ENCODE measurements at places on chromosomes 16 and 17.

- peaks cover 13% of the 10 kb centered on the region for H3K4me1 ChIP-seq
- H3K36me3 ChIP-seq = peaks cover 77% of the 10 kb centered on the region
- no peak overlapping the region for H3K27ac ChIP-seq
Measured at GRCh38 chr16:8915722-8916301, 33.7 kb downstream of the LITAFD start.

DNA sequence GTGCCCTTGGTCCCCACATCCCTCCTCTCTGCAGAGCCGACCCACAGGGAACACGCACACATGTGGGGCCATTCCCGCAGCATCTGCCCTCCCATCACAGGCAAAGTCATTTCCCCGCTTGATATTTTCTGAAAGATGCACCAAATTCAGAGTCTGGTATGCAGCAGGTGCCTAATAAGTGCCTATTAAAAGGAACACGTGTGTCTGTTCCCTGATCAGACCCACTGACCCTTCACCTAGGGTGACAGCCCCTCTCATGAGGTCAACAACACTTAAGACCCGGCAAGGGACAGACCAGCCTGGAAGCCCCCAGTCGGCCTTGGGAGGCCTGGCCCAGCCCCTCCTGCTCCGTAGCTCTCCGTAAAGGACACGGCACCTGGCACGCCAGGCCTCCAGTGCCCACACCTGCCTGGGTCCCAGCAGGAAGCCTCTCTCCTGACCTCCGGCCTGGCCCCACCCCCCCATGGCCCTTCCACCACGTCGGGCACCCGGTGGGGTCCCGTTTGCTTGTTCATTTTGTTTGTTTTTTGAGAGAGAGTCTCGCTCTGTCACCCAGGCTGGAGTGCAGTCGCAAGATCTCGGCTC is 20.0 kb downstream of the UNKL start:
- no peak overlapping the region for H3K27ac ChIP-seq
- DNase-seq = no peak
- no peak overlapping the region for H3K4me3 ChIP-seq
- H3K27me3 ChIP-seq = no peaks in the 10 kb centered on the region
- H3K4me1 ChIP-seq = no peaks in the 10 kb centered on the region

- H3K27me3 ChIP-seq = no peaks in the 10 kb centered on the region
- no peaks in the 10 kb centered on the region for H3K36me3 ChIP-seq
- no peak overlapping the region for H3K4me3 ChIP-seq
Measured at GRCh38 chr17:61345825-61346666, 53.6 kb upstream of the TBX2 start.

GRCh38 chr16:6957681-6958080 is 375.0 kb upstream of the RBFOX1 start:
- DNase-seq = no peak
- no peaks in the 10 kb centered on the region for H3K27me3 ChIP-seq
- no peak overlapping the region for H3K4me3 ChIP-seq
- no peak overlapping the region for H3K27ac ChIP-seq
- H3K4me1 ChIP-seq = no peaks in the 10 kb centered on the region

- H3K4me3 ChIP-seq = no peak overlapping the region
- H3K27me3 ChIP-seq = no peaks in the 10 kb centered on the region
- H3K27ac ChIP-seq = no peak overlapping the region
- H3K36me3 ChIP-seq = peaks cover 67% of the 10 kb centered on the region
- DNase-seq = no peak
Measured at GRCh38 chr17:4038076-4038475, 73.8 kb upstream of the ATP2A3 start.

- H3K27me3 ChIP-seq = peaks cover 26% of the 10 kb centered on the region
- no peak overlapping the region for H3K4me3 ChIP-seq
- H3K36me3 ChIP-seq = no peaks in the 10 kb centered on the region
- DNase-seq = no peak
- H3K4me1 ChIP-seq = no peaks in the 10 kb centered on the region
- no peak overlapping the region for H3K27ac ChIP-seq
Measured at GRCh38 chr17:49523706-49524472, 28.8 kb downstream of the NGFR start.

- H3K4me1 ChIP-seq = no peaks in the 10 kb centered on the region
- peaks cover 3% of the 10 kb centered on the region for H3K36me3 ChIP-seq
- H3K27ac ChIP-seq = no peak overlapping the region
- no peak for DNase-seq
- no peak overlapping the region for H3K4me3 ChIP-seq
Measured at GRCh38 chr17:80060644-80061043, 24.2 kb downstream of the CCDC40 start.

DNA sequence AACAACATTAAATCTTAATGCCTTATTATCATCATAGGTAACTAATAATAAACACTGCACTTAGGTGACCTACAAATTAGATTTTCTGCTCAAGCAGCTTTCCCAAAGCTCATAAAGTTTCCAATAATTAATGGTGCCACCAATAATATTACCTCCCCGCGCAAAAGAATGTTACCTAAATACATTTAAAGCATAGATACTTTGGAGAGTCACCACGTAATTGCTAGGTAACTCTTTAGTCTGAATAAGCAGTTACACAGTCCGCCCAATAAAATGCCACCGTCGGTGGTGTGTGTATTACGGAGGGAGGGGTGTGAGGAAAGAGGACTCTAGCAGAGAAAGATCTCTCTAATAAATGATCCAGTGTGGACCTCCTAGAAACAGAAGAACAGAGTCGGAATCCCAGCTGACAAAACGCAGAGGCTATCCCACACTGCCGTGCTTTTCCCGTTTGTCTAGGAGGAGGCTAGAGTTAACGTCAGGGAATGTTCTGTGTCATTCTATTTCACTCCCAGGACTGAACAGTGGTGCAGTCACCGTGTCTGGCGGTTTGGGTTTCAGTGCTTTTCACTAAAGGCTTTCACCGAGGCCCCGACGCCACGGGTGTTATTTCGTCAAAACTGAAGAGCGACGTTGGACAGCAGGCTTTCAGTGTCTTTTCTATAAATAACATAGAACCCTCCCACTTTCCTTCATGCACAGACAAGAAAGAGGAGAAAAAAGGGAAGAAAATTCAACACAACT is 630 bp downstream of the RNFT1 start:
- peaks cover 8% of the 10 kb centered on the region for H3K4me1 ChIP-seq
- peak overlapping the region; percentile 88 for H3K27ac ChIP-seq
- no peaks in the 10 kb centered on the region for H3K27me3 ChIP-seq

GRCh38 chr17:28334666-28335200 is 539 bp downstream of the IFT20 start:
- H3K36me3 ChIP-seq = peaks cover 22% of the 10 kb centered on the region
- H3K4me3 ChIP-seq = peak overlapping the region; percentile 97
- H3K27ac ChIP-seq = peak overlapping the region; percentile 99
- peaks cover 16% of the 10 kb centered on the region for H3K4me1 ChIP-seq

GRCh38 chr17:68505951-68506350 is 6.3 kb upstream of the PRKAR1A start:
- H3K27me3 ChIP-seq = peaks cover 3% of the 10 kb centered on the region
- H3K36me3 ChIP-seq = no peaks in the 10 kb centered on the region
- no peak overlapping the region for H3K27ac ChIP-seq
- no peaks in the 10 kb centered on the region for H3K4me1 ChIP-seq
- no peak overlapping the region for H3K4me3 ChIP-seq
- DNase-seq = no peak

DNA sequence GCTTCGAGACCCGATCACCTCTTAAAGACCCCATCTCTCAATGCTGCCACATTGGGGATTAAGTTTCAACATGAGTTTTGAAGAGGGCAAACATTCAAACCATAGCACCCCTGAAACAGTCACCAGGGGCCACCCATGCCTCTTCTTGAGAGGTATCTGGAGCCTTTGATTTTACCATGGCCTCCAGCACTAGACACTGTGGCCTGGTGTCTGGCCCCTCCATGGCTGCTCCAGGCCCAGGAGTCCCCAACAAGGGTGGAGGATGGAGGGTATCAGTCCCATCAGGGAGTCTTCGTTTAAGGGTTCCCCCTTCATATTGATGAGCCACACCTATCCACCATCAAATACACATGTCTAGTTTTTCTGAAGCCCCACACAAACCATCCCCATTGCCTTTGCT is 66.5 kb upstream of the CDH5 start:
- peaks cover 4% of the 10 kb centered on the region for H3K27me3 ChIP-seq
- no peak for DNase-seq
- no peaks in the 10 kb centered on the region for H3K4me1 ChIP-seq
- H3K36me3 ChIP-seq = no peaks in the 10 kb centered on the region

DNA sequence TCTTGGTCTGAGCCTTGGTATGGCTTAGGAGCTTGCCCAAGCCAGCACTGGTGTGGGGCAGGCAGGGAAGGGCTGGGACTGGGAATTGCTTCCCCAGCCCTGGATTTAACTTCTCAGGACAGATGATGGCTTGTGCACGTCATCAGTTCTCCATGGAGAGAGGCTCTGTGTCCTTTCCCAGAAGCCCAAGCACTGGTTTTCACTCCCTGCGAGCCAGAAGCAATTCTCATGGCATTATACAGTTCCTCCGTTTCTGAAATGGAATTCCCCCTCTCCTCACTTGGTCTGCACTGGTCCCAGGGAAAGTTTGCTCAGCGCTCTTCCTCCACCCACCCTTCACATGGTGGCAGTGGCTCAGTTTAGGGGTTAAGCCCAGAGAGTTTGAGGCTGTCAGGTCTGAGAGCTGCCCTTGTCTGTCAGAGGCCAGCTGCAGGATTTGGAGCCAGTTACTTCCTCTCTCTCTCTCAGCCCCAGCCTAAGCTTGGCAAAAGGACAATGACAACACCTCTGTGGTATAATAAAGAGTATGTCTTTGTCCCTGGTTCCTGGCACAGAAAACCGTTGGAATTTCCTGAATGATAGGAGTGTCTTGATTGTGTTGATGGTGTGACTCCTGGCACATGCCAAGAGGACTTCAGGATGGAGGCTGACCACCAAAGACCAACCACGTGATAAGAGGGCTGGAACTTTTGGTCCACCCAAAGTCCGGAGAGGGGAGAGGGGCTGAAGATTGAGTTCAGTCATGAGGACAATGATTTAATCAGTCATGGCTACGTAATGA is 219.6 kb upstream of the TNRC6C start:
- H3K4me1 ChIP-seq = peaks cover 18% of the 10 kb centered on the region
- H3K27ac ChIP-seq = no peak overlapping the region

DNA sequence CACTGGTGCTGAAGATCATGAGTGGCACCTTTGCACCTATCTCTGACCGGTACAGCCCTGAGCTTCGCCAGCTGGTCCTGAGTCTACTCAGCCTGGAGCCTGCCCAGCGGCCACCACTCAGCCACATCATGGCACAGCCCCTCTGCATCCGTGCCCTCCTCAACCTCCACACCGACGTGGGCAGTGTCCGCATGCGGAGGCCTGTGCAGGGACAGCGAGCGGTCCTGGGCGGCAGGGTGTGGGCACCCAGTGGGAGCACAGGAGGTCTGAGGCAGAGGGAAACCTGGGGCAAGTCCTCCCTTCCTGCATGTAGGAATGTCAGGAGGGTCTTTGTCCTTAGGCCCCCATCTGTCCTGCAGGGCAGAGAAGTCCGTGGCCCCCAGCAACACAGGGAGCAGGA is 6.5 kb upstream of the TRAF4 start:
- peaks cover 9% of the 10 kb centered on the region for H3K4me1 ChIP-seq
- DNase-seq = no peak
- no peak overlapping the region for H3K4me3 ChIP-seq
- H3K27me3 ChIP-seq = no peaks in the 10 kb centered on the region
- peaks cover 3% of the 10 kb centered on the region for H3K36me3 ChIP-seq

GRCh38 chr17:59418732-59419166 is 87.3 kb downstream of the YPEL2 start:
- H3K4me1 ChIP-seq = peaks cover 14% of the 10 kb centered on the region
- no peak overlapping the region for H3K4me3 ChIP-seq
- no peak overlapping the region for H3K27ac ChIP-seq
- no peaks in the 10 kb centered on the region for H3K27me3 ChIP-seq

GRCh38 chr16:69476920-69477443 is 52.6 kb downstream of the CYB5B start:
- H3K4me3 ChIP-seq = no peak overlapping the region
- H3K36me3 ChIP-seq = no peaks in the 10 kb centered on the region
- H3K27ac ChIP-seq = no peak overlapping the region
- H3K4me1 ChIP-seq = no peaks in the 10 kb centered on the region

DNA sequence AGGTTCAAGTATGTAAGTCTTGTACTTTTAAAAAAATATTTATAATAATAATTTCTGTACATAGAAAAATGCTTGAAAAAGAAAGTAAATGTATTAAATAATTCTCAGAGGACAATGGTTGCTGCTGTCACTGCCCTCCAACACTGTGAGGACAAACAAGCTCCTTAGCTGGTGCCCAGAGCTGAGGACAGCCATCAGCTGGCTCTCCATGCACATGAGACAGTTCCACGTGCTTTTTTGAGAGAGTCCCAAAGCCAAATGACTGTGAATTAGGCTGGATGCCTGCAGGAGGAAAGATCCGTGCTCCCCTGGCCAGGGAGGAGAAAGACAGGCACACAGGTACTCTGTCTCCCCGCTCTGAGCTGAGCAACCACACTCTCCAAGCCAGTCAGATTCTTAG is 115.5 kb upstream of the IRX5 start:
- no peak overlapping the region for H3K4me3 ChIP-seq
- no peaks in the 10 kb centered on the region for H3K4me1 ChIP-seq
- H3K36me3 ChIP-seq = no peaks in the 10 kb centered on the region

- no peak overlapping the region for H3K27ac ChIP-seq
- no peak for DNase-seq
Measured at GRCh38 chr16:23843143-23843542, 7.4 kb downstream of the PRKCB start.

DNA sequence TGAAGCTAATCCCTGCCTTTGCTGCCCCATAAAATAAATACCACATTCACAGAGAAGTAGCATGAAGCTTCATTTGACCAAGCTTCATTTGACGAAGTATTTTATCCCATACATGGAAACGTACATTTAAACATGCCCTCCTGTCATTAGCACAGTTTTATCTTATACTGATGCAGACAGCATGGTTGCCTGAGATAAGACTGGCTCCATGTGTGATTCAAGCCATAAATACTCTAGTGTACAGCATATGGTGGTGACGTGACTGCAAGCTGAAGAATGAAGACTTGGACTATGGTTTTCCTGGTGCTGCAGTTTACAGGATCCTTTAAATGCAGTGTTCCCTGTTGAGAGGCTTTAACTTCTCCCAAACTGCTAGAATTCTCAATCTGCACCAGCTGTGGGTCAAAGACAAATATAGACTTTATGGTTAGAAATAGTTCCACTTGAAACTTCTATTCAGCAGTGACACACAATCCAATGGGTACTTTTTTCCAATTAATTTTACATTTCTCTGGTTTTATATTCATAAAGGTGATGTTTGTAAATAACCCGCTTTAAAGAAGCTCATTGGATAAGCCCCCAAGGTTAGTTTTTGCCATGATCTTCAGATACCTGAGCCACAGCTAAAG is 64.9 kb downstream of the CYB561 start:
- no peaks in the 10 kb centered on the region for H3K27me3 ChIP-seq
- H3K27ac ChIP-seq = no peak overlapping the region
- no peak overlapping the region for H3K4me3 ChIP-seq
- peaks cover 3% of the 10 kb centered on the region for H3K36me3 ChIP-seq
- H3K4me1 ChIP-seq = no peaks in the 10 kb centered on the region

Measured in large intestine (tissue), 12 donors.